ENCODE measurements at places on chromosomes 6 and 20.

DNA sequence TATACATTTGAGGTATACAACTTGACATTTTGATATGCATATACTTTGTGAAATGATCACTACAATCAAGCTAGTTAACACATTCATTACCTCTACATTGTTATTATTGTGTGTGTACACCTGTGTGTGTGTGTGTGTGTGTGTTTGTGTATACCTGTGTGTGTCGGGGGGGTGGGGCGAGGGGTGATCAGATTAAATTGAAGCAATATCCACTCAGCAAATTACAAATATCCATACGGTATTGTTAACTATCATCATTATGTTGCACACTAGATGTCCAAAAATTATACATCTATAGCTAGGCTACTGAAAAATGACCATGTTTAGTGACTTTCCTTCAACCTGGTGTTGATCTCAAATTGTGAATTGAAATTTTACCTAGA lies 1.8 kb downstream of the RHAG start:
- no peak for DNase-seq

- no peak for DNase-seq
Measured at GRCh38 chr20:10264166-10264558, 45.5 kb downstream of the SNAP25 start.

DNA sequence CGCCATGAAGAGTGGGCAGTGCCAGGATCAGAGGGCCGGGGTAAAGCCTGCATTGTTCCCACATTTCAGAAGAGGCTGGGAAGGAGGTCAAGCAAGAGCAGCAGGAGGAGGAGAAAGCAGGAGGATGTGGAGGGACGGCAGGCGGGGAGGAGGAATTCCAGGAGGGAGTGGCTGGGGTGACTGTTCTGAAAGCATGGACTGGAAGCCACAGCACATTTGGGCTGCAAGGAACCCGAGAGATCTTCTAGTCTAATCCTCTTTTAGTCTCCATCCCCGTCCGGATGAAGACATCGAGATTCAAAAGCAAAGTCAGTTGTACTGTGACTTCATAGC lies 76.9 kb downstream of the FAM50B start:
- DNase-seq: no peak

- no peak for DNase-seq
Measured at GRCh38 chr6:88367248-88367647, 201.1 kb upstream of the CNR1 start.

GRCh38 chr20:40749985-40750506 lies 61.0 kb upstream of the MAFB start:
- no peak for DNase-seq

- no peak for DNase-seq
Measured at GRCh38 chr6:156282087-156282486, 495.1 kb upstream of the ARID1B start.

- no peak for DNase-seq
Measured at GRCh38 chr6:73811706-73812105, 115.7 kb downstream of the CD109 start.

DNA sequence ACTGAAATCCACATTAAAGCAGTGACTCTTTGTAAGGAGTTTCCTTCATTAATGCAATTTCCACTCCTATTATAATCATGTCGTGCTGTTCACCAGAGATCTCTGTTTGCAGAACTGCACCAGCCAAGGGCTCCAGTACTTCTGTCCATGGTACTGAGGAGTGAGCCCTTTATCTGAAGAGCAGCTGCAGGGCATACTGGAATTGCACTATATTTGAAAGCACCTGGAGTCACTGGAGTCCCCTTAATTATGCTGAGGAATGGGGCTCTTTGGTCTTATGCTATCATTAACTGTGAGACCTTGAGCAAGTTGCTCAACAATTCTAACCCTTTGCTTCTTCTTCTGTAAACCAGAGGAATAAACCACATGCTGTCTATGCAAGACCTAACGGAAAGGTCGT lies 61.7 kb upstream of the NUP153 start:
- no peak for DNase-seq

- DNase-seq: no peak
Measured at GRCh38 chr6:64874776-64875175, 832.2 kb downstream of the EYS start.

- DNase-seq: no peak
Measured at GRCh38 chr6:119672725-119673124, 323.2 kb upstream of the MAN1A1 start.

DNA sequence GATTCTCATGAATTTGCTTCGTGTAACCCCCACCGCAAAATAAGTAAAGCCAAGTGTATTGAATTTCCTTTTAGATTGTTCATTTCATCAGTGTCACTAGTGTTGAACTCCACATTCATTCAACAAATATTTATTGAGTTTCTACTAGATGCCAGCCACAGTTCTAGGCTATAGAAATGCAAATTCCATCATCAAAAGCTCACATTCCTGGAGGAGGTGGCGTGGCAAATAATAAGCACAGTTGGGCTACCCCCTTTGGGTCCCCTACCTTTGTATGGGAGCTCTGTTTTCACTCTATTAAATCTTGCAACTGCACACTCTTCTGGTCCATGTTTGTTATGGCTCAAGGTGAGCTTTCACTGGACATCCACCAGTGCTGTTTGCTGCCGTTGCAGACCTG lies 12.7 kb upstream of the ME1 start:
- no peak for DNase-seq

DNA sequence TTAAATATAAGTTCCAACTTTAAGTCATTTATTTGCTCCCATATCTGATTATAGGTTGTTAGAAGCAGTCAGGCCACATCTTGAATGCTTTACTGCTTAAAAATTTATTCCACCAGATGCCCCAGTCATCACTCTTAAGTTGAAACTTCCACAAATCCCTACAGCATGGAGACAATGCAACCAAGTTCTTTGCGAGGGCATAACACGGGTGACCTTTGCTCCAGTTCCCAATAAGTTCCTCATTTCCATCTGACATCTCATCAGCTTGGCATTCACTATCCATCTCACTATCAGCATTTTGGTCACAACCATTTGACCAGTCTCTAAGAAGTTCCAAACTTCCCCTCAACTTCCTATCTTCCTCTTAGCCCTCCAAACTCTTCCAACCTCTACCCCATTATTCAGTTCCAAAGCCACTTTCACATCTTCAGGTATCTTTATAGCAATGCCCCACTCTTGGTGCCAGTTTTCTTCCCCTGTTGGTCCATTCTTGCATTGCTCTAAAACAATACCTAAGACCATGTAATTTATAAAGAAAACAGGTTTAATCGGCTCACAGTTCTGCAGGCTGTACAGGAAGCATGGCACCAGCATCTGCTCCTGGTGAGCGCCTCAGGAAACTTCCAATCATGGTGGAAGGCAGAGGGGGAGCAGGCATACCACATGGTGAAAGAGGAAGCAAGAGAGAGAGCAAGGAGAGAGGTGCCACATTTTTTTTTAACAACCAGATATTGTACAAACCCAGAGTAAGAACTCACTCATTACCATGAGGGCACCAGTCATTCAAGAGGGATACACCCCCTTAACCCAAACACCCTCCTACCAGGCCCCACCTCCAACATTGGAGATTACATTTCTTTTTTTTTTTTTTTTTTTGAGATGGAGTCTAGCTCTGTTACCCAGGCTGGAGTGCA lies 15.9 kb upstream of the ITPR3 start:
- DNase-seq: no peak

DNA sequence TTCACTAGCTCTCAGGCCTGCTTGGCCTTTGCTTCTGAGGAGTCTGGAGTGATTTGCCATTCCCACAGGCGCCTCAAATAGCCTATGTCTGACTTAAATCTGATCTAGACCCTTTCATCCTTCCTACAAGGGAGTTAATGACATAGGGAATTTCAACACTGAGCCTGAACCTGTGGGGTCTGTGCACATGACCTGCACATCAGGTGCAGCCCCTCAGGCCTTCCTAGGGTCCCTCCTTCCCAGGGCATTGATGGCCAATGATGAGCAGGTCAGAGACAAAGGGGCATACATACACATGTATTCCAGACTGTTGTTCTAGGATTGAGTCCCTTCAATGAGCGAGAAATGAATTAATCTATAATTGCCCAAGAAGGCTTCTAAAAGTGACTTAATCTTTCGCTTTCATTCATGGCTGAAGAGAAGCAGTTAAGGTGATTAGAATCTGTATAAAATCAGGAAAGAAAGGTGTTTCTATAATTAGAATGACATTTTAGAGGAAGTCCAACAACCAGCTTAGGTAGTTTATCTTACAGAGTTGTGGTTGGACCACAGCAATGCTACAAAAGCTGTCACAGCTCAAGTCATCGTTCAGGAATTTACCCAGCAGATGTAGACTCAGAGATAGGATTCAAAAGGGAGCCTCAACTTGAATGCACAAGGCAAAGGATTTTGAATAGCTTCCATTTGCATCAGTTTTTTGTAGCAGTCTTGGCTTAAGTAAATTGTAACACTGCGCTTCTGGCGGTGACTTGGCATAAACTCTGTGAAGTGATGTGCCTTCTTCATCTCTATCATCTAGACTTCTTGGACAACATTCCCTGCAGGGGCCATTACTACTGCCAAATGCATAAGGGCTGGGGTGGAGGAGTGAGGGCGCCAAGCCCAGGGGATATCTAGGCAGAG lies 27.0 kb upstream of the TBC1D7 start:
- no peak for DNase-seq

DNA sequence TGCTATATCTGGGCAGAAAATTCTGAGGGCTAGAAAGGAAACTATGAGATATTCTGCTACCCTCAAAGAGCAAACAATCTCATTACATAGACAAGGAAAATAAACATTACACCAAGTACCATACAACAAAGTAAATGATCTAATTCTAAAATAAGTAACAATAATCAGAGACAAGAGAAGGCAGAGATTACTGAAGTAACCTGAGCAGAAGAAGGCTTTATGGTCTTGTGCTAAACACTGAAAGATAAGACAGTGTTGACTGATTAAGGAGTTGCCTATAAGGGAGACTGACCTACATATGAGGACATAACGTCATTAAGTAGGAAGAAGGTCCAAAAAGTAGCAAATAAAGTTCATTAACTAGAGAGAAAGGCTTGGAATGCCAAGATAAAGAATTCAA lies 134.2 kb downstream of the MTFR2 start:
- no peak for DNase-seq

GRCh38 chr6:99613705-99614429 lies 7.2 kb downstream of the PRDM13 start:
- DNase-seq: no peak

DNA sequence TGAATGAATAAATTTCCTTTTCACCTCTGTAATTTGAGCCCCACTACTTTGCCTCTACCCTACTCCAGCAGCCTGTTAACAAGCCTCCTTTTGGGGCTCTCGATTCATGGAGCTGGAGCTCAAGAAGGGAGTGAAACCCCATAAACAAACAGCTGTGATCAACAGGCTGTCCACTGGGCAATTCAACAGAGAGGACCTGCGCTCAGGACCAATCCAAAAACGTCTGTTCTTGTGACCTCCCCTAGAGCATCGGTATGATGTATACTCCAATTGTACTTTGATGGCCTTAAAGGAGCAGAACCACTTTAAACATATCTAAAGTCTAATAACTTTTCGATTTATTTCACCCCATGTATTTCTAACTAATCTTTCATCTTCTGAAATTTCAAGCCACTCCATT lies 37.4 kb downstream of the HIVEP2 start:
- no peak for DNase-seq

- peak; percentile 32 for DNase-seq
Measured at GRCh38 chr6:115783402-115784061, 277.2 kb downstream of the FRK start.

- DNase-seq: no peak
Measured at GRCh38 chr6:134967711-134968110, 17.8 kb upstream of the ALDH8A1 start.

- peak; percentile 73 for DNase-seq
Measured at GRCh38 chr6:35522660-35523658, 10.3 kb upstream of the TULP1 start.

GRCh38 chr6:87340230-87340629 lies 4.4 kb upstream of the C6orf163 start:
- DNase-seq: no peak

DNA sequence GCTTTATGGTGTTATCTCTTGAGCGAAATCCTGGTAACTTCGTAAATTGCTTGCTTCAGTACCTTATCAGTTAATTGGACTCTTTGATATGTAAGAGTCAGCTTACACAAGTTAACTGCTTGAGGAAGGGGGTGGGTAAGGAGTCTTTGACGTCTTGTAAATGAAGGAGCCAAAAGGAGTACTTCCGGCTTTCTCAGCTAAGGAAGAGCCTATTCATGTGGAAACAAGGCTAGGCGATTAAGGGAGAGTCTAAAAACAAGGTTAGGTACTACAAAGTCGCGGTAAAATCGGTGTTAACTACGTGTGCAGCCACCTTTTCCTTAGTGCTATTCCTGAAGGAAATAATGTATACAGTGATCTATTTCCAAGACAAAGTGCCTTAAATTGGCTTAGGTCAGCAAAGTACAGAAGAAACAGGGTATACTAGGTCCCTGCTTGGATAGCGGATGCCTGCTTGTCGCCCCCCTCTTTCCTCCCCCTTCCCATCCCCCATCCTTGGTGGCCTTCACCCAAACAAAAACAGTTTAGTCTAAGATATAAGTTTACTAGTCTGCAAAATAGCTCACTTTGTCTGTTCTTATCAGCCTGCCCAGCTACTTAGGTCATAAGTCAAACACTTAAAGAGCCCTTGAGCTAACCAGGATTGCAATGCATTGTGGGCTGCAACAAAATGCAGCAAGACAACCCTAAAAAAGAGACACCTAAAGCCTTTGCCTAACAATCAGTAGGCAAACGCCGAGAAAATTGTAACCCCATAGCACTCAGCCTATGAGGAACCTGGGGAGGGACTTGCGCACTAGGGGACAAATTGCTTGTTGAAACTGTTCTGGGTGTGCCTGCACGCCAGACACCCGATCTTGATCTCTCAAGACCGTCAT lies 147.3 kb downstream of the TRIM27 start:
- DNase-seq: no peak

DNA sequence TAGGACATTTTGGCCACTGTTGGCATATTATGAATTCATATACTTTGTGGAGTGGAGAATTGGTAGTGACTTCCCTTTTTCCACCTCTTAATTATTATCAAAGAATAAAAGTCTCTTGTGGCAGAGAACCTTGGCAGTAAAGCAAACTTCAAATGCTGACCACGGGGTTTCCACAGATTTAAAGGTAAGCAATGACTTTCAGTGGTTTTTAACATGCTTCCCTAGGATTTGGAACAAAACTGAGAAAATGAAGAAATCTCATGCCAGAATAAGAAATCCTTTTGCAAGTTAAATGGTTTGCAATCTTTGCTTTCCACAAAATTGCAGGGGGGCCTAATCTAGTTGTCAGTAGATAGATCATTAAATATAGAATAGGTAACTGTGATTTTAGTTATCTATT lies 2.0 kb upstream of the SDC4 start:
- DNase-seq: no peak

- no peak for DNase-seq
Measured at GRCh38 chr6:110544472-110544871, 68.1 kb upstream of the SLC22A16 start.

DNA sequence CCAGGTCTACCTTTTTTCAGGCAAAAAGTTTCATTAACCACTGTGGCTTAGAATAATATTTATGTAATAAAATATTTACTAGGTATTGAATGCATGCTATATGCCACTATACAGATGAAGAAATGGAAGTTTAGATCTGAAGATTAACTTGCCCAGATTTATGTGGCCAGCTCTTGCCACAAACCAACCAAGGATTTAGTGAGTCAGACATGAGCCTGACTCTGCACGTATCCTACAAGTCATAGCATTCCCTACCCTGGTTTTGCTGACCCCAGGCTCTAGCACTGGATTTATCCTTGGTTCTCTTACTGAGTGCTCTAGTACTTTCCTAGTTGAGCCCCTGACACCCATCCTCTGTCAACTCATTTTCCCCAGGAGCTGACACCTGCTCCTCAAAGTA lies 75.4 kb downstream of the ANKEF1 start:
- no peak for DNase-seq

GRCh38 chr6:160979061-160979708 lies 12.4 kb upstream of the MAP3K4 start:
- no peak for DNase-seq

Data from heart left ventricle (tissue), 16 donors.